Activated gamma-delta T cell treated with anti-CD3 and anti-CD28 coated beads, Interleukin-2, amount 50 U/mL, for 16 hours (primary cell): ENCODE measurements at places on chromosomes 1 and 21.

GRCh38 chr1:81296601-81297000 is 504.1 kb upstream of the ADGRL2 start:
- DNase-seq = no peak

- peak; percentile 55 for DNase-seq
Observed at GRCh38 chr1:206703661-206704060, 19.0 kb downstream of the MAPKAPK2 start.

GRCh38 chr1:205530116-205530515 is 25.6 kb downstream of the CDK18 start:
- no peak for DNase-seq

DNA sequence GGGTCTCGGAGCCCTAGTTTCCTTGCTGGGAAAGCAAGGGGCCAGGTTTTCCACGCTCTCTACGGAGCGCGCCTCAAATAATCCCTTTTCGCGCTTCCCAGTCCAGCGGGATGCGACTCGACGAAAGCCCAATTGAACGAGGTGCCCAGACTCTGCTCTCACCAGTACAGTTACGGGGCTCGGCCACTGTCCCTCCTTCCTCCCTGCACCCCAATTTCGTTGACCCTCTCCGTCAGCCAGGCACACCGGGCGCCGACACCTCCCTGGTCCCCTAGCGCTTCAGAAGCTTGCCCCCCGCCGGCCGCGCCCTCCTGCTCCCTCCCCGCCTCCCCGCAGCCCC is 389 bp downstream of the SEMA6C start:
- no peak for DNase-seq

GRCh38 chr1:8091691-8092090 is 65.6 kb upstream of the ERRFI1 start:
- DNase-seq = no peak

- DNase-seq = no peak
Observed at GRCh38 chr1:16061266-16061665, 12.2 kb downstream of the FAM131C start.

- DNase-seq = no peak
Observed at GRCh38 chr1:24323281-24323680, 4.1 kb downstream of the GRHL3 start.

DNA sequence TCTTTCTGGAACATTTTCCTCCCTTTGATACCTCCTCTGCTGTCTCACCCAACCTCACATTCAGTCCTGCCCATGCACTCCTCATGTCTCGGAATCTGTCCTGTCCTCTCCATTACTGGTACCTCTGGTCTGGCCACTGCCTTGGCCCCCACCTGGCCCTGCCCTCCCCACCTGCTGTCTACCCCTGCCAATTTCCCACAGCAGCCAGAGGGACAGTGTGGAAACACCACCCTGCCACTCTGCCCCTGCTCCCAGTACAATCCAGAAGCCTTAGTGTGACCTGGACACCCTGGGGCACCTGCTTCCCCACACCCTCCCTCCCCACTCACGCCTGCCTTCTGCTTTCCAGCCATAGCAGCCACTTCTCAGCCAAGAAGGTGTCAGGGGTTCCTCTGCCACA is 534.4 kb downstream of the MATN1 start:
- DNase-seq = no peak

- no peak for DNase-seq
Observed at GRCh38 chr1:230348386-230349019, 77.6 kb downstream of the PGBD5 start.

- no peak for DNase-seq
Observed at GRCh38 chr1:185632659-185633423, 101.3 kb upstream of the HMCN1 start.

DNA sequence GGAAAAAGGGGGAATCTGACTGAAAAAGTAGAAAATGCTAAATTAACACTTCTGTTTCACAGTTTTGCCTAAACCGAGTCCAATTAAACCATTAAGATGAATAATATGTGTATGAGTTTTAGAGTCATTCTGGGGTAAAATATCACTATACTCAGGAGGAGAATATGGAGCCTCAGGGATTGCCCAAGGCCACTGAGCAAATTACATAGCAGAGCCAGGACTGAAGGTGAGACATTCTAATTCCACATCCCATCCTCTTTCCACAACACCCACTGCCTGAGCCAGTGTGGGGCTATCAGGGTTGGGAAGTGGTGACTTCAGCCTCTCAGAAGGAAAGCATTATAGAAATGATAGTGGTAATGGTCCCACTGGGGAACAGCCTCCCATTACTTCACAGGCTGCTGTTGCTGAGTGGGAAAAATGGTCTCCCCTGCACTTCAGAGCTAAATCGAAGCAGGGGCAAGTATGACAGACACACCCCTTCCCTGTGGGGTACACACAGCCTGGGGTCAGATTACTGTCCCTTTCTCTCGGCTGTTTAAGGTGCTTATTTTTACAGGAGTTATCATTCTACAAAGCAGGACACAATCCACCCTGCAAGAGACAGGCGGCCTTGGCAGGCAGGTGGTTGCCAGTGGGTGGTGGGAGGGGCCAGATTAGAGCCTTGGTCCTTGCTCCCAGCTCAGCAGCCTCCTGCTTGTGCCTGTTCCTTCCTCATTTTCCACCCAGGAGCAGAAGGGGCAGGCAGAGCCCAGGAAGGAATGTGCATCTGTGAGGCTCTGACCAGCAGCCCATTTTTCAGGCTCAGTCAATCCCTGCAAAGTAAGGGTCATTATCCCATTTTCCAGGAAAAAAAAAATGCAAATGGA is 9.5 kb upstream of the BCAR3 start:
- DNase-seq = no peak

DNA sequence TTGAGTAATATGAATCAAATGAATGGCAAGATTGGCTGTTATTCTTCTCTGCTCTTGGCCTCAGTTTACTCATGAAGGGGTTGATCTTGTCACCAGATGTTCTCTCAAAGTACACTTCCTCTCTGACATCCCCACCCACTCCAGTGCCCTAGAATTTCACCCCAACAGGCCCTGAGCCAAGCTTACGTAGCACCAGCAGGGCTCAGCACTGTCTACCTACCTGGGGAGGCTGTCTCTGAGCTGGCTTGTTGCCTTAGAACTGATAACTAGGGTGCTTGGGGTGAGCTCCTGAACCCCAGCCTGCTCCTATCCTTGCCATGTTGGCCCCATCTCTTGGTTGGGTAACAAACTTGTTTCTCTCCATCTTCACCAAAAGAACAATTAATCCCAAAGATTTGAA is 159.1 kb upstream of the USP24 start:
- no peak for DNase-seq

GRCh38 chr1:166063701-166064100 is 103.1 kb downstream of the FAM78B start:
- DNase-seq = no peak

GRCh38 chr1:94332952-94333351 is 85.2 kb upstream of the ABCD3 start:
- no peak for DNase-seq

- no peak for DNase-seq
Observed at GRCh38 chr1:214422137-214422671, 129.2 kb downstream of the PTPN14 start.

- DNase-seq = no peak
Observed at GRCh38 chr1:22613951-22614350, 22.5 kb upstream of the C1QA start.

DNA sequence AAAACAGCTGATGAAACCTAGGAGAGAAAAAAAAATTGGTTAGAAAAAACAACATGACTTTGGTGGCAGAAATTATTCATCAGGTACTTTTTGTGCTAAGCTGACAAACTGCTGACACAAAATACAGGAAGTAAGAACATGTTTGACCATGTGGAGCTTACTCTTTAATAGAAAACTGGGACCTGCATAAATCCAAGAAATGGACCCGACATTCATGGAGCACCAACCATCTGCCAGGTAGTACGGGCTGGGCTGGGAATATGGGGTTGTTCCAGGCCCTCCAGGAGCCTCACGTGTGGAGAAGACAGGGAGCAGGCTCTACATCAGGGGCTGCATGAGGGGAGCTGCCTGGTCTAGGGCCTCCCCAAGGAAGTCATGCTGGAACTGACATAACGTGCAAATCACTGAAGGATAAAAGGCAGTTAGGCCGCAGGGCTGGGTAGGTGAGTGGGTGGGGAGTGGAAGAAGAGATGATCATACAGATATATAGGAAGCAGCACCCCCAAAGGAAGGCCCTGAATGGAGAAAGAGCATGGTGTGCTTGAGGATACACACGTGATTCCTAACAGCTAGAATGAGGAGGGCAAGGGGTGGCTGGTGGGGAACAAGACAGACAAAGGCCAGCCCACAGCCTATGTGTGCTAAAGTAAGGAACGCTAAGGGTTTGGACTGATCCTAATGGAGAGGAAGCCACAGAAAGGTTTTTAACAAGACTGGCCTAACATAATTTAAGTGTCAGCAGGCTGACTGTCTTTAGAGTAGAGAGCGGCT is 26.1 kb downstream of the CD58 start:
- DNase-seq = no peak

- no peak for DNase-seq
Observed at GRCh38 chr1:179448437-179449149, 82.8 kb downstream of the AXDND1 start.

DNA sequence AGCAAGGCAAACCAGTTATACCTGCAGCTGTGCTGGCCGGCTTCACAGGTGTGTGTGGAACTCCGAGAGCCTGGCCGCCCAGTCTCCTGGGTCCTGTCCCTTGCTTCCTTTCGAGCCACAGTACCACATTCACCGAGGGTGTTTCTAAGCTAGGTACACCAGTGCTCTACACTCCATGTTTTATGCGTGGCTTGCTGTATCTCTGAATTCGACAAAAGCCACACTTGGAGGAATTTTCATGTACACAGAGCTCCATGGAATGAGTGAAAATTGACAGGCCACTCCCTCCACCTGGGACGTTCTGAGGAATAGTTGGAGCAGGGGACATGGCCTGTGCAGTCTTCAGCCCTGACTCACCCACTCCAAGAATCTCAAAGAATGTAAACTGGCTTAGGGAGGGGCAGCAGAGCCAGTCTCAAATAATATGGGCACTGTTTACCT is 14.0 kb downstream of the ETS2 start:
- DNase-seq = no peak

DNA sequence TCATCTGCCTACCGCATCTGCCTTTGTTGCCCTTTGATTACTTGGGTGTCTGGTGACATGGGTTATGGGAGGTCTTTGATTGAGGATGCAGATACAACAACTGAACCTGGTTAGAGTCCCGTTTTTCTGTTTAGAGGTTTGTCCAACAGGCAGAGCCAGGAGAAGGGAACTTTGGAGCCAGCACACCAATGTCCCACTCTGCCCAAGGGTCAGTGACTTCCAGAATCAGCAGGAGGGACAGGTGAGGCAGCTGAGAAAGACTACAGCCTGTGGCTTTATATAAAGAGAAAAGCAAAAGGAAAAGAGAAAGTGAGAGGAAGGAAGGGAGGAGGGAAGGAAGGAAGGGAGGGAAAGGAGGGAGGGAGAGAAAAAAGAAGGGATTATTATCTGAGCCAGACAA is 101.5 kb upstream of the ZNF644 start:
- no peak for DNase-seq

GRCh38 chr21:36079671-36080070 is 9.8 kb downstream of the CBR1 start:
- no peak for DNase-seq

DNA sequence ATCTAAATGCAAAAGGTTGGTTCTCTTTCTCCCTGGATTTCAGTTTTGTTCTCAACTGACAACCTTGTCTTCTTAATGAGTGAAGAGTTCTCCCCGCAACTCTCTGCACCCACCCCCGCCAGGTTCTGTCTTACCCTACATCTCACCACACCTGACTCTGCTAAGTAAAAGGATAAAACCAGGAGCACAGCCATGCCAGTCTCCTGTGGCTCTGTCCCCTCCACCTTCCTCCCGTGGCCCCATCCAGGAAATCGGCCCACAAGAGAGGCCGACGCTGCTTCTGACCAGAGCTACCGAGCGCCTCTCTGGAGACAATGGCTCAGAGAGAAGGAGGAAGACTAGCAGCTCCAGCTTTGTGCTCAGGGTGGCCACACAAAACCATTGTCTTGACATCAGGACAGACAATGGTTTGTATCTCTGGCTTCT is 72.2 kb downstream of the PLEKHA6 start:
- no peak for DNase-seq

DNA sequence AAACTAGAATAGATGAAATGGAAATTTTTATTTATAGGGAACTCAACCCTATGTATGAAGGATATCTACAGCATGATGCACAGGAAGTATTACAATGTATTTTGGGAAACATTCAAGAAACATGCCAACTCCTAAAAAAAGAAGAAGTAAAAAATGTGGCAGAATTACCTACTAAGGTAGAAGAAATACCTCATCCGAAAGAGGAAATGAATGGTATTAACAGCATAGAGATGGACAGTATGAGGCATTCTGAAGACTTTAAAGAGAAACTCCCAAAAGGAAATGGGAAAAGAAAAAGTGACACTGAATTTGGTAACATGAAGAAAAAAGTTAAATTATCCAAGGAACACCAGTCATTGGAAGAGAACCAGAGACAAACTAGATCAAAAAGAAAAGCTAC is 7.9 kb downstream of the USP1 start:
- no peak for DNase-seq

GRCh38 chr1:200473698-200474371 is 64.0 kb upstream of the ZNF281 start:
- DNase-seq = no peak

DNA sequence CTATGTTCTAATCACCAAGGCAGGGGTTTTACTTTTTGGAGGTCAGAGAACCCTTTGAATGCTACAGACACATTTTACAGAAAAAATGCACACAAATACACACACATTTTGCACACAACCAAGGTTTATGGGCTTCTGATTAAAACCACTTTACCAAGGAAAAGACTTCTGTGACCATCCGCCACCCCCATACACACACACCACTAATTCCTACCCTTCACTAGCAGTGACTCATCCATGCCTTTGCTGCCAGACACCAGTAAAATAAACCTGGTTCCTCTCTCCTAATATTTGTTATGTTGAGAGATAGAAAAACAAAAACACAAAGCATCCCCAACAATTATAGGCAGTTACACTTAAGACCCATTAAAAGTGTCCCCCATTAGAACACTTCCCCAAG is 12.9 kb downstream of the PIGM start:
- DNase-seq = no peak

GRCh38 chr1:234887016-234887900 is 241.4 kb downstream of the TOMM20 start:
- no peak for DNase-seq

GRCh38 chr1:174682419-174683008 is 234.8 kb downstream of the GPR52 start:
- DNase-seq = no peak

GRCh38 chr1:39003281-39003680 is 12.2 kb downstream of the AKIRIN1 start:
- no peak for DNase-seq
